ENCODE measurements at places on chromosomes 4 and X.

- no peak for DNase-seq
Observed at GRCh38 chr4:99863804-99864203, 30.4 kb downstream of the LAMTOR3 start.

GRCh38 chrX:31237189-31237588, 165.3 kb upstream of the FTHL17 start:
- no peak for DNase-seq

DNA sequence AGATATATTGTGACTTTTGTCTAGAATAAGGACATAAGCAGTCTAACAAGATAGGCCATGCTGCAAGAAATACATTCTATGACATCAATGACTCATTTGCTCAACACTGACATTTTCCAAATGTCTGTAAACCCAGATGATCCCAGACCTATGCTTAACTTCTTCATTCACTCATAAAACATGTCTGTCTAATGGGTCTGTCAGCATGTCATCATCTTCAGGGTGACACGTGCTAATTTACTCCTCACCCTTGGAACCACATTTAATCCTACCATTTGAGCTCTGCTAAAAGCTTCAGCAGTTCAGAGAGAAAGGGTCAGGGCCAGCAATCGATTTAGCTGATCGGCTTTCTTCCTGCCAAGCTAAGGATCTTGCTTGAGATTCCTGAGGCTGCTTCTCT, 109.4 kb upstream of the MAP3K15 start:
- no peak for DNase-seq

DNA sequence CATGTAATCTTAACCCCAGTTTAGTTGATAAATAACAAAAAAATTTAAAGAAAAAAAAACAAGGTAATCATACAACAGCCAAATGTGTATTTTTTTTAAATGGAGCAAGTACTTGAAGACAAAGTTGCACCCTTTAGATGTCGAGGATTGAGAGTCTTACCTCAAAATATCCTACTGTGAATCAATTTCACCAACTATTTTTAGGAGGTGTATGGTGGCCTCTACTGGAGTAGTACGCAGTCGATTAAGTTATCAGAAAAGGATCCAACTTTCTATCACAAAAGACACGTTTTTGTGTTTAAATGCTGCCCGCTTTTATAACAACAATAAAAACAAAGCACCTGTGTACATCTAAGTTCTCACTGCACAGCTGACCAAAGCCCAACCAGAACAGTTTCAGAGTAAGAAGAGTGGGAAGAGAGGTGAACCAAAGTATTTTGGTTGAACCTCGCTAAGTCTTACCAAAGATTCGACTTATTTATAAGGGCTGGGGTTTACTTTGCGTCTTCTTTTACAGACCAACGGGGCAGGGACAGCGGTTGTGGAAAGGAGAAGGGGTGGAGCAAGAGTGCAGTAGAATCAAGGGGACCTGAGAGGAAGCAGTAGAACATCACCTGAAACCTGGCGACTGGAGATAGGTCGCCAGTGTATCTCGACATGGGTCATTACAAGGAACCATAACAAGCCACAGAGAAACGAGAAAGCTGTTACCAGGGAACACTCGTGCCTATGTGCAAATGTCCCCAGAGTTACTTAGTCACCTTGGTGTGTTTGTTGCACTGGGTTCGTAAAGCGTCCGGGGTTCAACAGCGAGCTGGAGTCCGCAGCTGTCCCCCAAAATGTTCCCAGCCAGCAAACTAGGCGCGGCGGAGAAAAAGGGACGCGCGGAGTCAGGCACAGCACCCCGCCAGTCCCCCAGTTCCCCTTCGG, 1.1 kb downstream of the RPS6KA6 start:
- no peak for DNase-seq

GRCh38 chrX:2498781-2499302, 1.9 kb downstream of the DHRSX start:
- DNase-seq = no peak

DNA sequence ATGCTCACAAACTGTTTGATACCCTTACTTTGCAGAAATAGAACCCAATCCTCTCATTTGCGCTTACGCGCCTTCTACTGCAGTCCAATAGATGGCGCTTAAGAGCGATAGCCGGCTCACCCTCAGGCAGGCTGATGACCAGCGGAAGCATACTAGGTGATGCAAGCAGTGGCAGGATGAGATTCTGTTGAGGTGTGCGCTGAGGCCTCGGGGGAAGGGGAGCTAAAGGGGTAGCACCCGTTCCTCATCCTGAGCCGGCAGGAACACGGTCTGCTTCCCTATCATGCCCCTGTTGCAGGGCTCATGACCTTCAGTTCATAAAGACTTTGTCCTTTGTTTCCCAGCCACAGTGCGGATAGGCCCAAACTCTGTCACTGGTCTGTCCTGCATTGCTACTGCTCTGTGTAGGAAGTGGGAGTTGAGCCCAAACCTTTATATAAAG, 628.9 kb downstream of the TLL1 start:
- DNase-seq = no peak

DNA sequence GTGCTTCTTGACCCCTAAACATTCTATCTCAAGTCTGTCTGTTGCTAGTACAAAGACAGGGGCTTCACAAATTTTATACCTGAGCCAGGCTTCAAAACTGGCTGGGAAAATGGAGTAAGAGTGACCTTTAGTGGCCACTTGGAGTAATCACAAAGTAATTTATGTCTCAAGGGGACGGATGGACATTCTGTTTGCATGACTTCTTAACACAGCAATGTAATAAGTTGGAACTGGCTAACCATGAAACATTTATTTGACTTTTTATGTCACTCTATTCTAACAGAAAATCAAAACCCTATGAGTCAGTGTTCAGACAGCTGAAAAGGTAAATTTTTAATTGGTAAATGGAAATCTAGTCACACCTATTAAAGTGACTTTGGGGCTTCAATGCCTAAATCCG, 600.6 kb downstream of the ANKRD50 start:
- DNase-seq = no peak

GRCh38 chr4:14092741-14093140, 465.2 kb upstream of the BOD1L1 start:
- no peak for DNase-seq

DNA sequence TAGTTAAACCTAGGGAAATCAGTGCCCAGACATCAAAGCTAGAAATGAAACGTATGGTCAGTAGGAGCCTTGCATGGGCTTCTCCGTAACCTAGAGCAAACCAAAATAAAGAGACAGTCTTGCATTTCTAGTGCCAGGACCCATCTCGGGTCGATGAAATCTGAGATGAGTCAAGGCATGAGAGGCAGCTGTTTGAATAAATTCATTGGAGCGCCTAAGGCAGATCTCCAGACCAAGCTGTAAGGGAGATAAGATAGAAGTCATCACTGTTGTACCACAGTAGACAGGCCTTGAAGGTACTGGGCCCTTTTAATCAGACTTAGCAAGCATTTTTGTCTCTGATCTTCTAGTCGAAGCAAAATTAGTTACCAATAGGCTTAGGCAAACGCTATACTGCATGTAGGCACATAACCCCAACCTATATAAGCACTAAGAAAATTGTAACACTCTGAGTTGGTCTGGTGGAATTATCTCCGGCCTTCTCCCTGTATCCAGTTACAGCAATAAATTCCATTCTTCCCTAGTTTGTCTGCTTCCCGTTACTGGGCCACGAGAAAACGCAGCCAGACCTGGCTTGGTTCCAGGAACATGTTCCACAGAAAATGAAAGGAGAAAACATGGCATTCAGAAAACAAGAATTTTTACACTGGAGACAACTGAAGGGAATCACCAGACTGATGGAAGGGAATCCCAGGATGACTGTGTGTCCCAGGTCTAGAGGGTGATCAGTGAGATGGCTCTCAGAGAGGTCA, 21.1 kb upstream of the PAPSS1 start:
- no peak for DNase-seq

DNA sequence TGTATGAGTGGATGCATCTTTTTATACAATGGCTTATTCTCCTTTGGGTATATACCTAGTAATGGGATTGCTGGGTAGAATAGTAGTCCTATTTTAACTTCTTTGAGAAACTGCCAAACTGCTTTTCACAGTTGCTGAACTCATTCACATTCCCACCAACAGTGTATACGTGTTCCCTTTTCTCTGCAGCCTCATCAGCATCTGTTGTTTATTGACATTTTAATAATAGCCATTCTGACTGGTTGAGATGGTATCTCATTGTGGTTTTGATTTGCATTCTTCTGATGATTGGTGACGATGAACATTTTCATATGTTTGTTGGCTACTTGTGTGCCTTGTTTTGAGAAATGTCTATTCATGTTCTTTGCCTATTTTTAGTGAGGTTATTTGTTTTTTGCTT, 687.0 kb upstream of the EPHA5 start:
- no peak for DNase-seq
